ENCODE measurements at places on chromosomes 7 and 10. TPM values are rescaled to one million over a fixed set of nuclear protein-coding genes. Genes with fewer than 3 reads are reported as not detected.

DNA sequence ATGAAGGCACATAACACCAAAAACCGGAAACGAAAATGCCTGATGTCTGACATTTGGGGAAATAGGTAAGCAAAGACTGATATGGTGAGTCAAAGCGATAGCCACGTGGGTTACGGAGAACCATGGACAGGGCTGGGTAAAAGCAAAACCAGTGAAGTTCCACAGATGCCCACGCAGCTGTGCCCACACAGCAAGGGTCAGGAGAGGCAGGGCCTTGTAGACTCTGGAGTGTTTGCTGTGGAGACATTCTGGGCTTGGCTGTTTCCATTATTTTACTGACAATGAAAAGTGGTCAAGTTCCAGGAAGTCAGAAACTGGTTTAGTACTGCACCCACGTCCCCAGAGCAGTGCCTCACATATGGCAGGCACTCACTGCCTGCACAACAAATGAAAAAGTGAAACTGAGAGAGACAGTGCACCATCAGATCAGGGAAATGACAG lies 148.7 kb downstream of the ZMYND11 start:
- DNase-seq: no peak

GRCh38 chr10:13717936-13718772 lies 131.4 kb downstream of the PRPF18 start:
- no peak for DNase-seq

- no peak for DNase-seq
Measured at GRCh38 chr7:100875356-100875751, 451 bp downstream of the SRRT start.

SEMA3E gene
- total RNA-seq: 0.62 TPM

PLEKHA1 gene
- total RNA-seq: 38.2 TPM

DNA sequence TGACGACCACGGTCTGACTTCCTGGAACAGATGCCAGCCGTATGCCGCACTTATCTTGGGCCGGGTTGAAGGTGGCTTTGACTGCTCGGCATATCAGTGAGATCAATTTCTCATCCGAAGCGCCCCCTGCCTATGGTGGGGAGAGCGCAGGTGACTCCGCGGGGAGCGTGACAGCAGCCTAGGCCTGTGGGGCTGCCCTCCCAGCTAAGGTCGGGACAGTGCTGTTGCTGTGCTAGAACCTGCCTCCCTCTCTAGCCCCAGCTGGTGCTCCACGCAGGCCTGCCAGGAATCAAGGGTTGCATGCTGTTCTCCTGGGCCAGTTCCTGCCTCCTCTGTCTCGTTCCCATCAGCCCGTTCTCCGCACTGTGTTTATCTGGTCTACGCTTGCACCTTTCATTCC lies 49.8 kb downstream of the PODXL start:
- DNase-seq: no peak
